ENCODE measurements at places on chromosomes 6 and 20.

- DNase-seq: peak; percentile 81
Observed at GRCh38 chr20:5657190-5657875, 92.9 kb upstream of the SHLD1 start.

GRCh38 chr6:151885234-151885633 lies 77.8 kb downstream of the ESR1 start:
- DNase-seq: no peak

DNA sequence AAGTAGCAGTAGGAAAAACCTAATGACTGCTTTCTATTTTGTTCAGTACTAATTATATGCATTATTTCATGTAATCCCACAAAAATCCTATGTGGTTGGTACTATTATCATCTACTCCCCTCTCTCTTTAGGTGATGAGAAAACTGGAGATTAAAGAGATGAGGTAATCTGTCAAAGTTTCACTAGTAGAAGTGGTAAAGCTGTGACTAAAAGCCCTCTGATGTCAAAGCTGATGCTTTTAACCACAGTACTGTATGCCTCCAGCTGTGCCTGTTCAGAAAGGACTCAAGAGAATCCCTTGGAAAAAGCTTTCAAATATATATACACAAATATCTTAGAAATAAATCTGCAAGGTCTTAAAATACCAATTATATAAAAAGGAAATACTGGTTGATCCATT lies 38.0 kb downstream of the PHIP start:
- DNase-seq: no peak

DNA sequence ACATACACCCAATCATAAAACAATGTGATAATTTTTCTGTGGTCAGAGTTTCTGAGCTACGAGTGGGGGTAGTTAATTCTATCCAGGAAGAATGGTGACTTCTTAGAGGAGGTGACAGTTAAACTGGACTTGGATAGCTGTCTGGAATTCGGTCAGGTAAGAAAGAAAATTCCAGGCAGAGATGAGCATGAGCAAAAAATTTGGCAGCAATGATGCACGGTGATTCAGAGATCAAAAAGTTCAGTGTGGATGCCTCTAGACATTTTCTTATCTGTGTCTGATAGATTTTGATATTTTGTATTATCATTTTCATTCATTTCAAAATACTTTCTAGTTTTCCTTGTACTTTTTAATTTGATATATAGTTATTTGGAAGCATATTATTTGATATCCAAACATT lies 12.0 kb downstream of the RAET1E start:
- no peak for DNase-seq

DNA sequence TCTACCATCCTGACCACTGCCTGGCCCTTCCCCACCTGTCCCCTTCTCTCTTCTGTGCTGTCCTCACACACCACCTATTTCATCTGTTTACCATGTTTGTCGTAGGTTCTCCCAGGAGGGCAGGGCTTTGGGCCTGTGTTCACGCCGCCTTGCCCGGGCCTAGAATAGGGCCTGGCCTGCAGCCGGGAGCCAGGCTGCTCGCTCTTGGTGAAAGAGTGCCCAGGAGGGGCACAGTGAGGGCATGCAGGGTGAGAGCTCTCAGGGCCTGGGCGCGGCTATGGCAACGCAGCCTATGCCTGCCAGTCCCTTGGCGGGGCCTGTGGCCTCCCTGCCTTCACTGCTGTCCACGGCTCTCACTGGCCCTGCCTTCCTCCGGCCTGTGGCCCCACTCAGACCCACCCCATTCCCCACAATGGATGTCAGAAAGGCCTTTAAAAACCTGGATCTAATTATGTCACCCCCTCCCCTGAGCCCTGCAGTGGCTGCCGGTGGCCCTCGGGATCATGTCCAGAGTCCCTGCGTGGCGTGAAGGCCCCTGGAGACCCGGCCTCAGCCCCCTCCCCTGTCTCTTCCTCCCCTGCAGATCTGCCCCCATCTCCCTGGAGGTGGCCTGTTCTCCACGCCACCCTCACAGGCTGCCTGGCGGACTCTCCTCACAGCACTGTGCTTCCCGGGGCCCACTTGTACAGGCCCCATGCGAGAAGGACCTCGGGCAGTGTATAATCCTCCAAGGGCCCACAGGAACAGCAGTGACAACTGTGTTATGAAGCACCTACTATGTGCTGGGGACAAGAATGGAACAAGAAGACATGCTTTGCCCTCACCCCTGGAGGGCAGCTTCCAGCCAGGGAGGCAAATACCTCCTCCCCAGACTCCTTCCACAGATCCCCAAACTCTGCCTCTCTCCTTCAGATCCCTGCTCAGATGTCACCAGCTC lies 22.9 kb upstream of the NOL4L start:
- DNase-seq: no peak

Data from lung microvascular endothelial cell (primary cell).